ENCODE measurements at places on chromosomes 6 and 20. TPM values are rescaled to one million over a fixed set of nuclear protein-coding genes. Genes with fewer than 3 reads are reported as not detected.

The CCN2 gene
- total RNA-seq = 1.8 TPM

The PAK5 gene
- total RNA-seq = 0.52 TPM

The GABRR2 gene
- total RNA-seq = not detected

The HINT3 gene
- total RNA-seq = 11.3 TPM

The ZNF831 gene
- 0.28 TPM for total RNA-seq

The LY86 gene
- total RNA-seq = 0.48 TPM

The SOD2 gene
- total RNA-seq = 280 TPM

The IMPG1 gene
- total RNA-seq = not detected

The SLC22A23 gene
- 36.3 TPM for total RNA-seq

The PNPLA1 gene
- total RNA-seq = 0.20 TPM

The UFL1 gene
- 20.5 TPM for total RNA-seq

The C4B gene
- total RNA-seq = 5.3 TPM

The HLA-DPA1 gene
- 12.7 TPM for total RNA-seq

The CYP21A2 gene
- 0.60 TPM for total RNA-seq

The ZBTB46 gene
- 1.7 TPM for total RNA-seq

The MCM9 gene
- total RNA-seq = 15.6 TPM

The ADGRG6 gene
- total RNA-seq = 14.2 TPM

The BACH2 gene
- 0.76 TPM for total RNA-seq

The EYA2 gene
- total RNA-seq = 27.7 TPM

The RSPH4A gene
- total RNA-seq = not detected

The RIN2 gene
- 42.3 TPM for total RNA-seq

The UBE2J1 gene
- 22.6 TPM for total RNA-seq

The CD93 gene
- total RNA-seq = 7.9 TPM

The ACSS2 gene
- total RNA-seq = 83.1 TPM

The NHLRC1 gene
- 0.96 TPM for total RNA-seq

All from esophagus mucosa (tissue), 1 donor.